ENCODE measurements at places on chromosomes 6 and 20. TPM values are rescaled to one million over a fixed set of nuclear protein-coding genes. Genes with fewer than 3 reads are reported as not detected.

- peak overlapping the region; percentile 45 for H3K4me3 ChIP-seq
- H3K27me3 ChIP-seq = no peaks in the 10 kb centered on the region
- peak overlapping the region; percentile 85 for H3K27ac ChIP-seq
- no peak for DNase-seq
Observed at GRCh38 chr6:118708744-118709143, 57.4 kb upstream of the CEP85L start.

DNA sequence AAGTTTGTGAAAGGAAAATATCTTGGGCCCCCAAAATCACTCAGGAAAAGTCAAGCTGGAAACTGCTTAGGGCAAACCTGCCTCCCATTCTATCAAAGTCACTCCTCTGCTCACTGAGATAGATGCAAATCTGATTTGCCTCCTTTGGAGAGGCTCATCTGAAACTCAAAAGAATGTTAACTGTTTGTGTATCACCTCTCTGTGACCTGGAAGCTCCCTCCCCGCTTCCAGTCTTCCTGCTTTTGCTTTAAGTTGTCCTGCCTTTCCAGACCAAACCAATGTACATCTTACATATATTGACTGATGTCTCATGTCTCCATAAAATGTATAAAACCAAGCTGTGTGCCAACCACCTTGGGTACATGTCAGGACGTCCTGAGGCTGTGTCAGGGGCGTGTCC is 331.4 kb upstream of the QKI start:
- no peaks in the 10 kb centered on the region for H3K36me3 ChIP-seq
- H3K27me3 ChIP-seq = no peaks in the 10 kb centered on the region
- H3K4me1 ChIP-seq = peaks cover 7% of the 10 kb centered on the region
- no peak overlapping the region for H3K4me3 ChIP-seq

DNA sequence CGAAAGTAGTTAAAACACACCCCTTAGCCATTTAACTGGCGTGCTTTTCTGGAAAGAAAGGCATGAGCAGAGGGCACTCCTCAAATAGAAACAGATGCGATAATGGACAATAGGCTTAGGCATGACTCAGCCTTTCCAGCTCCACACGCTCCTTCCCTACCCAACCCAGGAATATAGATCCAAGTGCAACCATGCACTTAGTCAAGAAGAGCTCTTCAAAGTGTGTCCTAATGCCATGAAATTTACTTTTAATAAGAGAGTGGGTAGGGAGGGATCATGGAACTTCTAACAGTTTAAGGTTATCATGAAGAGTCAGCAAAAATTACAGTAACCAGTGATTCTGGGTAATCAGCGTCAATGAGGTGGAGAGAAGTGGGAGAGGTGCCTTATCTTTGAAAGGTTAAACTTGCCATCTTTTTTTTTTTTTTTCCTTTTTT is 2.4 kb upstream of the EFHC1 start:
- H3K27me3 ChIP-seq = no peaks in the 10 kb centered on the region
- no peak for DNase-seq
- no peaks in the 10 kb centered on the region for H3K36me3 ChIP-seq
- peak overlapping the region; percentile 20 for H3K27ac ChIP-seq
- H3K4me1 ChIP-seq = peaks cover 9% of the 10 kb centered on the region

GRCh38 chr6:72733045-72733444 is 111.2 kb downstream of the KCNQ5 start:
- no peak overlapping the region for H3K4me3 ChIP-seq
- H3K4me1 ChIP-seq = no peaks in the 10 kb centered on the region
- DNase-seq = no peak
- no peaks in the 10 kb centered on the region for H3K36me3 ChIP-seq

DNA sequence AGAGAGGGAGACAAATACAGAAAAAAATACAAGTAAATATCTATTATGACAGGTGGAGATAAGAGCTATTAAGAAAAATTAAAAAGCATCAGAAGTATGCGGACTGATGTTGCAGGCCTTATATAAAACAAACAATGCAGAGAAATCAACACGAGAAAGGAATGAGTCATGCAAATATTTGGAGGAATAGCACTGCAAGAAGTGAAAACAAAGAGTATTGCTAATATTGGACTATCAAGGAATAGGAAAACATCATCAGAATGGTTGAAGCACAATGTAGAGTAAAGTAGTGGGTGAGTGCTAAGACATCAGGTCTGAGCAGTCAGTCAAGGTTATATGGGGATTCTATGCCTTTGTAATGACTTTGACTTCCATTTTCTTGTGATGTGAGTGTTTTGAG is 657.5 kb upstream of the GJE1 start:
- H3K4me3 ChIP-seq = no peak overlapping the region
- DNase-seq = no peak
- no peak overlapping the region for H3K27ac ChIP-seq

DNA sequence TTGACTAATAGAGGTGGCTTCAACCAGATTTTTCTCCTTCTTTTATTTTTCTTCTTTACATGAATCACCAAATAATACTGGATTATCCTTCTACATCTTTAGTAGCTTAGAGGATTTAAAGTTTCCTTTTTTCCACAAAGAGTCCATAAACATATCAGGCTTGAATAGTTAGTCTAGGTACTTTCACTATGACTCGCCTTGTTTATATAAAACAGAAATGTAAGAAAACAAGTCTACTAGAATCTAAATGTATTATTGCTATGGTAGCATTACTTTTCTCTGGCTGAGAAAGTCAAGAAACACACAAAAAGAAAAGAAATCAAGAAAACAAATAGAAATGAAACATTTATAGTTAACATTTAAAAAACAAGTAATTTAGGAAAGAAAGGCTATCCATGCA is 215.2 kb downstream of the PTPRK start:
- peaks cover 7% of the 10 kb centered on the region for H3K4me1 ChIP-seq
- DNase-seq = no peak
- no peaks in the 10 kb centered on the region for H3K27me3 ChIP-seq
- H3K4me3 ChIP-seq = no peak overlapping the region
- H3K27ac ChIP-seq = no peak overlapping the region

DNA sequence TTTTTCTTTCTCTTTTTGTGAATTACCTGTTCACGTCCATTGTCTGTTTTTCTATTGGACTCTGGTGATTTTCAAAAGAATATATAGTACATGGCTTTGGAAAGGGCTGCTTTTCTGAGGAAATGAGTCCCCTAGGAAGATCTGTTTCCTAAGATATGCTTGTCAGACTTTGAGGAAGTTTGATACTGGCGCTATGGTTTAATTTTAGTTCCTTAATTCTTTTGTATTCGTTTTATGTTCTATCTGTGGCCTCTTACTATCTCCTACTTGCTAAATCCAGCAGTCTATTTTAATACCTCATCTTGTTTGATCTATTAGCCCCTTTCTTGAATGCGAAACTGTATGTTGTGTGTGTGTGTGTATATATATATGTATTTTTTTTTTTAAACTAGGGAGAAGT is 101.9 kb downstream of the LIN28B start:
- DNase-seq = no peak
- no peaks in the 10 kb centered on the region for H3K4me1 ChIP-seq
- no peaks in the 10 kb centered on the region for H3K36me3 ChIP-seq

GRCh38 chr6:81515562-81516453 is 236.7 kb downstream of the TENT5A start:
- no peak overlapping the region for H3K4me3 ChIP-seq
- no peaks in the 10 kb centered on the region for H3K27me3 ChIP-seq
- no peak overlapping the region for H3K27ac ChIP-seq
- DNase-seq = no peak
- H3K36me3 ChIP-seq = no peaks in the 10 kb centered on the region
- H3K4me1 ChIP-seq = no peaks in the 10 kb centered on the region

- DNase-seq = no peak
- no peaks in the 10 kb centered on the region for H3K4me1 ChIP-seq
- H3K27me3 ChIP-seq = no peaks in the 10 kb centered on the region
- no peak overlapping the region for H3K27ac ChIP-seq
- no peak overlapping the region for H3K4me3 ChIP-seq
- H3K36me3 ChIP-seq = no peaks in the 10 kb centered on the region
Observed at GRCh38 chr6:154569156-154569862, 58.8 kb upstream of the CNKSR3 start.

DNA sequence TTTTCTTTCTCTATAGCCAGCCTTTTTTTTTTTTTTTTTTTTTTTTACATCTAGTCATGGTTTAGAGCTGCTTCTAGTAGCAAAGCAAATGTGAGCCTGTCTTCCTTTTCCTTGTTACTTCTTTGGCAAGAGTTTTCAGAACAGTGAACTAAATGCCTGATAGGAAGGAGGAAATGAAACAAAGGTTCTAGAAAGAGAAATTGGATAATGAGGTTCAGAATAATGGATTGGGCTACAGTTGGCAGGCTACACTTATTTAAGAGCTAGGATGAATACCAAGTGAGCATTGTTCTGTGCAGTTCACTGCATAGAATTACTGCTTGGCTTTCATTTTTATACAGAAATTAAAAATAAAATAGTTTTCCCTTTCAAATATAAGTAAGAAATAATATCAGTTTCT is 78.6 kb downstream of the HIVEP1 start:
- H3K27ac ChIP-seq = no peak overlapping the region
- no peaks in the 10 kb centered on the region for H3K27me3 ChIP-seq
- H3K4me3 ChIP-seq = no peak overlapping the region
- H3K36me3 ChIP-seq = no peaks in the 10 kb centered on the region
- DNase-seq = no peak

DNA sequence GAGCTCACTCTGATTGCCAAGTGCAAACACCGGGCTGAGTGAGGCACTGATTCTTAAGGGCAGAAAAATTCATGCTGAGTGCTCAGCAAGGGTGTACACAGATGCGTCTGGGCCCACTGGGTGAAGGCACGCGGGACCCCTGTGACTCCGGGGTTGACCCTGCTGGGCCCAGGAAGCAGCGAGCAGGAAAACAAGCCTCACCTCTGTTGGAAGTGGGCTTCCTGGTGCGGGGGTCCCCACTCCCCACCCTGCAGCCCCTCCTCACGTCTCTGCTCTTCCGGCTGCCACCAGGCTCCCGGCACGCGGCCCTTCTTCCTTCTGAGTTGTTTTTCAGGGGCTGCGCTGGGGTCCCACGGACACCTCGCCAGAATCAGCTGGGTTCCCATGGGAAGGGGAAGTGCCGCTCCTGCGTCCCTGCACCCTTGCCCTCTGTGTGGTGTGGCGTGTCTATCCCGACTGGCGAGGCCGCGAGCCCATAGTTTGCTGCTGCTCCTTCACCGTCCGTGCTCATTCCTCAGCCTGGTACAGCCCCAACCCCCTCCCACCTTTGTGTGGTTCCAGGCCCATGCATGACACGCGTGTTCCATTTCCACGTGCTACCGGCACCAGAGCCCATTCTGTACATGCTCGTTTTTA is 80.6 kb upstream of the BHLHE23 start:
- H3K4me3 ChIP-seq = no peak overlapping the region
- H3K27ac ChIP-seq = no peak overlapping the region
- no peaks in the 10 kb centered on the region for H3K36me3 ChIP-seq

DNA sequence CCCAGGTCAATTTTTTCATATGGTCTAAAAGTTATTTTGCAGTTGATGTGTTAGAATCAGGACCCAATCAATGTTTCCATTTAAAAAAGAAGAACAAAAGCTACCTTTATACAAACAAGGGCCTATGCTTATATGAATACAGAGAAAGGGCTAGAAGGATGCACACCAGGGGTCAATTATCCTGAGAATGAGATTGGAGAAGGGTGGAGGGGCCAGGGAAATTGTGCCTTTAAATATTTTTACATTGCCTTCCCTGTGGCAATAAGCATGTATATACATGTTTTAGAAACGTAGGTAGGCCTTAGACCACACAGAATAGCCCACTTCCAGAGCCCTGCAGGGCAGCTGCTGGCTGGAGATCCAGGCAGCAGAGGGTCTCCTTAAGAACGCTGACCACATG is 12.7 kb downstream of the EXOC2 start:
- DNase-seq = no peak
- H3K36me3 ChIP-seq = no peaks in the 10 kb centered on the region
- no peak overlapping the region for H3K4me3 ChIP-seq
- H3K27ac ChIP-seq = no peak overlapping the region
- peaks cover 41% of the 10 kb centered on the region for H3K4me1 ChIP-seq

- H3K4me3 ChIP-seq = no peak overlapping the region
- no peaks in the 10 kb centered on the region for H3K4me1 ChIP-seq
- H3K27me3 ChIP-seq = no peaks in the 10 kb centered on the region
- DNase-seq = no peak
Observed at GRCh38 chr6:105831311-105832097, 254.6 kb upstream of the PRDM1 start.

- H3K27me3 ChIP-seq = no peaks in the 10 kb centered on the region
- no peaks in the 10 kb centered on the region for H3K4me1 ChIP-seq
- no peak overlapping the region for H3K27ac ChIP-seq
- no peaks in the 10 kb centered on the region for H3K36me3 ChIP-seq
Observed at GRCh38 chr20:40512994-40513393, 176.0 kb downstream of the MAFB start.

- H3K36me3 ChIP-seq = no peaks in the 10 kb centered on the region
- H3K27ac ChIP-seq = peak overlapping the region; percentile 85
- H3K4me1 ChIP-seq = peaks cover 5% of the 10 kb centered on the region
- H3K4me3 ChIP-seq = peak overlapping the region; percentile 52
Observed at GRCh38 chr6:29887330-29887818, 55.0 kb upstream of the HLA-A start.

DNA sequence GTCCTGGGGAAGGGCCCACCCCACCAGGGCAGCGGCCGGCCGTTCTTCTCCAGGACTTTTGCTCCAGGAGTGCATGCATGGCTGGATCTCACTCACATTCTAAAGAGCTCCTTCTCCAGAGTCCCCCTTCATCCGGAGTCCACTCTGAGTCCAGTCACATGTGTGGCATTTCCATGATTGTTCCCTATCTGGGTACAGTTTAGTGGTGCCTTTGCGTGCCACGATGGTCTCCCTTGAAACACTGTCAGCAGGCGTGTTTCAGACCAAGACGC is 20.9 kb downstream of the OSBPL2 start:
- H3K27ac ChIP-seq = peak overlapping the region; percentile 72
- H3K36me3 ChIP-seq = peaks cover 25% of the 10 kb centered on the region
- H3K27me3 ChIP-seq = no peaks in the 10 kb centered on the region
- DNase-seq = no peak
- no peak overlapping the region for H3K4me3 ChIP-seq

DNA sequence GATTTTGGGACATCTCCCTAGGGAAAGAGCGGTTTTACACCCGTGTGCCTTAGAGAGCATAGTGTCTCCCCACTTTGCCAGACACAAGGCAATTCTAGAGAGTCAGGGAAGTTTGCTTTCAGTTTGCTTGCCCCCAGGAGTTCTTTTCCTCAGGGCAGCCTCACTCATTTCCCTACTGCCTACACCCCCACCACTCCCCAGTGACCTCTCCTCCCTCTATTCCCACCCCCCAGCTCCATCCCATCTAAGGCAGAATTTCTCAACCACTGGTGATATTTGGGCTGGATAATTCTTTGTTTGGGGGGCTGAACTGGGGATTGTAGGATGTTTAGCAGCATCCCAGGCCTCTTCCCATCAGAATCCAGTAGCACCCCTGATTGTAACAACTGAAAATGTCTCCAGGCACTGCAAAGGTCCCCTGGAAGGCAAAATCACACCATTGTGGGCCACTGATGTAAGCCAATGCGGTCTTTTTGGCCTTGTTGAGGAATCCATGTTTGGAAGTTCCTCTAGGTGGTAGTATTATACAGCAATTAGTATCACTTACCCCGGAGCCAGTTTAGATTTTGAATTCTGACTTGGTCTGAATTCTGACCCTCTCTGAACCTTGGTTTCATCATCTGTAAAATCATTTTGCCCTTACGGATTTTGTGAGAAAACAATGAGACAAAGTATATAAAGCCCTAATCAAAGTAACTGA is 1.3 kb downstream of the EPPIN start:
- H3K4me1 ChIP-seq = no peaks in the 10 kb centered on the region
- no peaks in the 10 kb centered on the region for H3K27me3 ChIP-seq
- no peak overlapping the region for H3K27ac ChIP-seq
- no peak overlapping the region for H3K4me3 ChIP-seq

The OGFR gene
- total RNA-seq = 42.9 TPM

The CD2AP gene
- total RNA-seq = 6.9 TPM

The CNR1 gene
- 9.4 TPM for total RNA-seq

The EEF1A2 gene
- total RNA-seq = 1,736 TPM

The PPP1R14C gene
- total RNA-seq = 37.0 TPM

The PRELID3B gene
- 31.6 TPM for total RNA-seq

The ZBTB24 gene
- total RNA-seq = 3.7 TPM

The KIFC1 gene
- total RNA-seq = not detected

The BTN1A1 gene
- total RNA-seq = not detected
